ENCODE measurements at places on chromosomes 5 and 9. TPM values are rescaled to one million over a fixed set of nuclear protein-coding genes. Genes with fewer than 3 reads are reported as not detected.

Gene TMEM38B
- total RNA-seq = 19.3 TPM

Gene PCDHB5
- total RNA-seq = 14.3 TPM

Gene LRRC14B
- 0.36 TPM for total RNA-seq

Gene PLPP7
- 6.6 TPM for total RNA-seq
